ENCODE measurements at places on chromosomes 11 and 22.

- DNase-seq, result no peak
Measured at GRCh38 chr22:23632178-23632577, at the start of gene DRICH1. Gene DRICH1, minus strand, starts transcription at chr22:23632321. Its CDS starts 298 bp downstream, at chr22:23632023.

- no peak for DNase-seq
Measured at GRCh38 chr11:125685228-125685627, 4.6 kb upstream of the ACRV1 start.

DNA sequence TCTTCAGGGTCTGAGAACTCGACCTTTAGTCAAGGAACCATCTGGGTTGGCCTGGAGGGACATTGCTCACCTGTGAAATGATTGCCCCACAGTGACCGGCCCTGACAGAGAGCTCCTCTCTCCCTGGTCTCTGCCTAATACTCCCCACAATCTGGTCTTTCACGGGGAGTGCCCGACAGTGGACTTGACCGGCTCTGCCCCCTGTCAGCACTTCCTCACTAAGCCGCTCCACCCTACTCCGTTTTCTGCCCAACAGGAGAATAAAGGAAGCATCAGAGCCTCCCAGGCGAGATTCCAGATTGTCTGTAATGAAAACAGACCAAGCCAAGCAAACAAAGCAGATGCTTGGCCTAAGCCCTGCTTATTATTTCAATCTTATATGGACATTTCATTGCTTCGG, 87.8 kb downstream of the FBXO7 start:
- DNase-seq, result no peak

- DNase-seq, result no peak
Measured at GRCh38 chr11:61880031-61880430, 11.3 kb downstream of the FADS3 start.

DNA sequence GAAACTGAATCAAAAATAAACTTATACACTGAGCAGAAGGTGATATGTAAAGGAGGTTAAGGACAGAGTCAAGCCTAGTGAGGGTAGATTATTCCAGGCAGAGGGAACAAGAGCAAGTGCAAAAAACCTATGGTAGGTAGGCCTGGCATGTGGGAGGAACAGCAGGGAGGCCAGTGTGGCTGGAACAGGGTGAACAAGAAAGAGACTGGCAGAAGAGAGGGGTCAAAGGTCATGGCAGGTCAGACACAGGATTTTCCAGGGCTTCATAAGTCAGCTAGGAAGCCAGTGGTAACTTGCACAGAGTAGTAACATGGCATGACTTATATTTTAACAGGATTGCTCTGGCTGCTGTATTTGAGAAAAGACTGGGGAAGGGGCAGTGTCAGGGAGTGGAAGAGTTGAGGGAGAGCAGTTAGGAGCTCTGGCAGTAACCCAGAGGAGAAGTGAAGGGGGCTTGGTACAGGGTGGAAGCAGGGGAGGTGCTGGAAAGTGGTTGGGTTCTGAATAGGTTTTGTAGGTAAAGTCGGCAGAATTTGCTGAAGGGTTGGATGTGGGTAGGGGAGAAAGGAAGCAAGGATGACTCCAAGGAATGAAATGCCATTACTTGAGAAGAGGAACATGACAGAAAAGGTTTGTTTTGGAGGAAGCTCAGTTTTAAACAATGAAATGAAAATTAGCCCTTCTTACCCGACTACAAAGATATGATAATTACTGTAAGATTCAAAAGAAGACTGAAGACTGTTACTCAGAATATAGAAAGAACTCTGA, 86.2 kb downstream of the ZNRF3 start:
- no peak for DNase-seq

- DNase-seq, result no peak
Measured at GRCh38 chr11:22337596-22338485, at the start of gene SLC17A6. Gene SLC17A6, plus strand, starts transcription at chr11:22338381. Its CDS starts 153 bp downstream, at chr11:22338534.

DNA sequence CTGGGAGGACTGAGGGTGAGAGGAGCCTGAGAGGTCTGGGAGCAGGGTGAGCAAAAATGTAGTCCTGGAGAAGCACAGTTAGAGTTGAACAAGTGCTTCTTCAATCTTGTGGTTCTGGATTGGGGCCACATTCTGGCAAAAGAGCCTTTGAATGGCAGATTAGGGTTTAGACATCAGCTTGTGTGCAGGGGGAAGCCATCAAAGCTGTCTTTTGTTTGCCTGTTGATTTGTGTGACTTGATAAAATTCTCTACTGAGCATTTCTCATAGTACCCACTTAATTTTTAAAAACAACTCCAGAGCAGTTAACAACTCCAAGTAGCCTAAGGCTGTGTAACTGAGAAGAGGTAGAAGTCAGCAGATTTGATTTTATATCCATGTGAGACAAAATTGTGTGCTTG, 166.2 kb downstream of the FAT3 start:
- DNase-seq, result no peak

- DNase-seq, result no peak
Measured at GRCh38 chr11:68804786-68805185, 36.9 kb downstream of the CPT1A start.
